ENCODE measurements at places on chromosomes 6 and 20.

- peak; percentile 76 for DNase-seq
These were observed 109.9 kb downstream of the NOL4L start for GRCh38 chr20:32474967-32475811.

DNA sequence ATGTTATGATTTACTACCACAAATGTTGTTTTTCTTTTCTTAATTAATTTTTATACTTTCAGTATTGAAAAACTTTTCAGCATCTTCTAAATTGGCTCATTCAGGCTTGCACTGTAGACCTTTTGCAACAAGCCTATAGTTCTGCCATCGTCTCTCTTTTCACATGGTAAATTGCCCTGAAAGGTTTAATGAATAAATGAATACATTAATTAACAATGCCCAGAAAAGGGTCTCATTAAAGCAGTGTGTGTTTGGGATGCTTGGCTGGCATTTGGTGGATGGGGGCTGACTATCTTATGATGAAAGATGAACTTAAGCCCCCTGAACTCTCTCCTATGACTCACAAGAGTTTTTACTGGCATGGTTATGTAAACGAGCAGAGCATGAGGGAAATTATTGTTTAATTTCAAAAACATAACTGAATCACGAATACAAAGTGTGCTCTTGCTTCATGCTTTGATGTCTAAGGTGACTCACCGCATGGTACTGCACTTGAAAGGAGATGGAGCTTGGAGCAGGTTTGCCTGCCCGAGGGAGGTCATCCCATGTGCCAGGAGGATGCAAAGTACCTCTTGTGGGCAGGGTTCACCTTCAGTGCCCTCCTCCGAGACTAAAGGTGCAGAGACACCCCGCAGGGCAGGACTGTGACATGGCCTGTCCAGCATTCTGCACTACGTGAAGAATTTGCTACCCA lies 13.8 kb upstream of the PCK1 start:
- no peak for DNase-seq

DNA sequence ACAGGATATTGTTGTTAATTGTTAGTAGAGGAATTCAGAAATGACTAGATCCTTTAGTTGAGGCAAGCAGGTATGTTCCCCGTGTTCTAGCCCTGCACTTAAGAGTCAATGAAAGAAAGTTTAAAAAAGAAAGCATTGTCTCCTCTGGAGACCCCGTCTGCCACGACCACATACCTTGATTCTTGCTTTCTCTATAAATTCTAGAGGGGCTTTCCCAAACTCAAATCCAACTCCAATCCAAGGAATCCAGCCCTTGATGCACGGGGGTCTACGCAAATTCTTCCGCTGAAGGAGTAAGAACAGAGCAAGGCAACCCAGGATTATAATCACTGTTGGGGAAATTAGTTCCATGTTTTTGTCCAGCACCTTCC lies 401 bp downstream of the CYP39A1 start:
- no peak for DNase-seq

DNA sequence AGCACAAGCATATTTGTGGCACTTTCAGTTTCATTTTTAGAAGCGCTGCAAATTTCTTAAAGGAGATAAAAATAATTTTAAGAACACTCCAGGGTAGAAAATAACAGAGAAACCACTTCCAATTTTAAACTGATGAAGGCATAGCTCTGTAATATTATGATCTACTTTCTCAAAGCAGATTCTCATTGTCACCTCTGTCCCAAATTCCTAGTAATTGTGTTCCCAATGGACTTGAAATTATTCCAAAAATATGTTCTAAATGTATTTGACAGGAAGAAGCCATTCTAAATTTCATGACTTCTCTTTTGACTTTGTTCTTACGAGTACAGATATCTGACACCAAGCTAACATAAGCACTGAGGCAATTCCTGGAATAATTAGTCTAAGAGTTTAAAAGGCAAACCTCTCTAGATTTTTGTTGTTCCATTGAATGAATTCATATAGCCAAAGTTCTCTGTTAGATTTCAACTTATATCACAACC lies 140.2 kb upstream of the CARMIL1 start:
- no peak for DNase-seq

DNA sequence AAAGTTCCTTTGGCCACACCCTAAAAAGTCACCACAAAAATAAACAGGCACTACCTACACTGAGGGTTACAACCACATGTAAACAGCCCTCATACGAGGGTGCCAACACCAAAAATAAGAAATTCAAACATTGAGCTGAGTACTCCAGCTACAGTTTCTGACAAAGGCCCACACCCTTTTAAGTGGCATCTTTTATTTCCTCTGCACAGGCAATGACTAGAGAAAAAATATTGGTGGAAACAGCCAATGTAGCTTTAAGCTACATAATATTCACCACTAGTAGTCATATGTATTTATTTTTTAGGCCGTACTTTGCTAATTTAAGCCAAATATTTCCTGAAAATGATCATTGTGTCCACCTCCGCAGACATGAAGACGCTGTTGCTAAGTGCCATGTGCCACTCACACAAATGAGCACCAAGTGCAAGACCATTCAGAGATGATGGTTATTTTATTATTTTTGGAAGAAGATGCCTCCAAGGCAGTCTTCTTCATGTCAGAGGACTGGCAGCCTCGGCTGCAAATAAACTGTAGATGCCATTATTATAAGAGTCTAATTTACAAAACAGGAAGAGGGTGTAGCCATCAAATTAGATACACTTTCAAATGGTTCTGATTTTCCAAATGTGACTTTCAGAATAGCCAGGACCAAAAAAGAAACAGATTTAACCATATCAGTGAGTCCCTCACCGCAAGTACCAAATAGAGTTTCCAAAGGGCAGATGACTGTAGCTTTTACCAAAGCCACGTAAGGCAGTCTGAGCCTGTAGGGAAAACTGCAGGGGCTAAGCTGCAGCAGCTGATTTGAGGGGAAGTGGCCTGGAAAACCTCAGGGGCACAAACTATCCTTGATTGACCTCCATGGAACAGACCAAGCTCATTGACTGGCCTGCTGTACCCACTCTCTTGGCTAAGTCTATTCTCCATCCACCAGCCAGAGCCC lies 13.4 kb downstream of the CYP24A1 start:
- DNase-seq, result no peak

- no peak for DNase-seq
These were observed 4.4 kb upstream of the RAET1L start for GRCh38 chr6:150029749-150030148.

All from prostate gland (tissue), 2 donors.